A549 treated with ZK216348 at 1 μM for 4 hours (cell line): ENCODE measurements at places on chromosomes 7 and 10. TPM values are rescaled to one million over a fixed set of nuclear protein-coding genes. Genes with fewer than 3 reads are reported as not detected.

NACAD gene
- 0.14 to 0.39 TPM (median 0.35 TPM) in 5 replicates for total RNA-seq

GTPBP4 gene
- total RNA-seq, result 93.1 to 171 TPM (median 102 TPM) in 5 replicates

ZNF488 gene
- 10.8 to 15.7 TPM (median 13.8 TPM) in 5 replicates for total RNA-seq

CYTH3 gene
- 21.9 to 28.6 TPM (median 26.8 TPM) in 5 replicates for total RNA-seq

ANK3 gene
- total RNA-seq, result 0.28 to 0.87 TPM (median 0.63 TPM) in 5 replicates

GPR15LG gene
- not detected in 5 replicates for total RNA-seq

ADIRF gene
- total RNA-seq, result not detected in 5 replicates

TDRD1 gene
- total RNA-seq, result not detected in 5 replicates

MACC1 gene
- total RNA-seq, result not detected in 5 replicates

BBIP1 gene
- 31.8 to 79.4 TPM (median 37.2 TPM) in 5 replicates for total RNA-seq

IL2RA gene
- total RNA-seq, result not detected in 5 replicates

GSTO2 gene
- 2.1 to 2.7 TPM (median 2.3 TPM) in 5 replicates for total RNA-seq

CTAGE6 gene
- total RNA-seq, result not detected in 5 replicates

STEAP1 gene
- total RNA-seq, result 13.1 to 14.5 TPM (median 13.4 TPM) in 5 replicates

SPAG6 gene
- total RNA-seq, result not detected in 5 replicates
